Activated naive CD8-positive, alpha-beta T cell treated with anti-CD3 and anti-CD28 coated beads, Interleukin-2, amount 50 U/mL, for 16 hours (primary cell): ENCODE measurements at places on chromosomes 12 and 14.

DNA sequence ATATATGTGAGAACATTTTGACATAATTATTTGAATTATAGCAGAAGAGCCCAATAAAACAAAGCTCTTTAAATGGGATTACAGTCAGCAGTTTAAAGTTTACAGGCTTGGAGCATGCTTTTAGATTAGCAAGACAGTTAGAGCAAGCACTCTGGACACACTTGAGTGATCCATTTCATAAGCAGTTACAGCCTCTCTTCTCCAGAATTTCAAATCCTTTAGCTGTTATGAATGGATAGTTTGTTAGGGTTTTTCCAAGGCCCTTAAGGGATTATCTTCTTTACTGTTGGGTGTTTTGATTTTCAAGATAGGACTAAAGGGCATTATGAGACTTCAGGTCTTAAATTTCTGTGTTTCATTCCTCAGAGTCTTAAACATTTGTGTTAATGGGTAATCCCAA lies 36.3 kb downstream of the BEST3 start:
- no peak for DNase-seq

- no peak for DNase-seq
Measured at GRCh38 chr12:67790660-67791059, 142.1 kb downstream of the DYRK2 start.

DNA sequence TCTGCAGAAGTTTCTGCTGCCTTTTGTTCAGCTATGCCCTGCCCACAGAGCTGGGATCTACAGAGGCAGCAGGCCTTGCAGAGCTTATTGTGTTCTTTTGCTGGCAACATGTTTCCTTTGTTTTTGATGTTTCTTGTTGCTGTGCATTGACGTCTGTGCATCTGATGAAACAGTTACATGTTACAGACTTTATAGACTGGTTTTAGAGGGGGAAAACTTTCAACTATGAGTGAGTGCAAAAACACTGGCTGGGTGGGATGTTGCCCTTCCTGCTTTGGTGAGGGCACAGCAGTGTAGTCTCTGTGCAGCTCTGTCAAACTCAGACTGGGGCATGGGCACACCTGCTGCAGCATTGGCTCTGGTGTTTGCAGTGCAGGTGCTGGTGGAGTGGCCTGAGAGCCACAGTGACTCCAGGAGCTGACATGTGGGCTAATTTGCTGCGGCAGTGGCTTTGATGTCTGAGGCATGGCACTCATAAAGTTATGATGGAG lies 26.9 kb downstream of the CLEC6A start:
- no peak for DNase-seq

DNA sequence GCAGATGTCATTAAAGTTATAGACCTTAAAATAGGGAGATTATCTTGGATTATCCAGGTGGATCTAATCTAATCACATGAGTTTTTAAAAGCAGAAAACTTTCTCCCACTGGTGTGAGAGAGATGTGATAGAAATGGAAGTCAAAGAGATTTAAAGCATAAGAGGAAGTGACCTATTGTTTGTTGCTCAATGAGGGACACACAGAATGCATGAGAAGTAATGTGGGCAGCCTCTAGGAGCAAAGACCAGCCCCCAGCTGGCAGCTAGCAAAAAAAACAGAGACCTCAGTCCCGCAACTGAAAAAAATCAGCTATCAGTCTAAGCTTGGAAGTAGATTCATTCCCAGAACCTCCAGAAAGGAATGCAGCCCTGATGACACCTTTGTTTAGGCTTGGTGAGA lies 24.6 kb upstream of the ANP32D start:
- no peak for DNase-seq

DNA sequence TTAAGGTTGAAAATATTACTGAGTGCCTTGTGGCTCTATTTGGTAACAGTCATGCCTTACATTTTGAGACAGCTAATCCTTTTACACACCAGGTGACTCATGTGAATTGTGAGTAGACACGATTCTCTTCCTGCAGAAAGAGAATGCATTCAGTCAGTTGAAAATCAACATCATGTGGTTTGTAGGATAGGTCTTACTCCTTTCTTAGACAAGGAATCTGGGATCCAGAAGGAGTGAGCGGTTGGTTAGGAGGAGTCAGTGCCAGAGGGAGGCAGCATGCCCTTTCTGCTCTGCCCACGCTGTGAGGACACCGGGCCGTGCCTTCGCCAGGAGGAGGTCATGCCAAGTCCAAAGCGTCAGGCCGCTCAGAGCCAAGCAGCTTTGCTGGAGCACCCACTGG lies 47.6 kb downstream of the TRAF3 start:
- DNase-seq: no peak

DNA sequence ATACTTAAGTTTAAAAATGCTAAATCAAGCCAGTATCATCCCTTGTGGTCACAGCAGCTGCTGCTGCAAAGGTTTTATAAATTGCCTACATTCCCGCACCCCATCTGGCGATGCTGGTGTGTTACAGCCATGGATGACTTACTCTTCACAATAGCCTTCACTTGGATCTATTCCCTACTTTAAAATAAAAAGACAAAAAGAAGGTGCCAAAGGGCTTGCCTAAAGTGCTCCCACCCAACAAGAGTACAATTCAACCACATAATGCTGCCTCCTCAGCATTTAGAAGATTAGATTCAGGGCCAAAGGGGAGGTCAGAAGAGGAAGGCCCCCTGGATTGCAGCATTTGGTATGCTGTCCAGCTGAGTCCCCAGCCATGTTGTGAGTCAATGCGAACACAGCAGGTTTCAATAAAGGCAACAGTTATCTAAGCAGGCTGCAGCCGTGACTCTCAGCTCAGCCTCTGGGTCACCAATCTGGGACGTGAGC lies 176.1 kb downstream of the DAD1 start:
- no peak for DNase-seq

- DNase-seq: no peak
Measured at GRCh38 chr12:13220838-13221237, 24.3 kb downstream of the EMP1 start.

GRCh38 chr12:41980390-41980789 lies 164.3 kb downstream of the GXYLT1 start:
- no peak for DNase-seq

GRCh38 chr14:20180486-20180885 lies 10.2 kb upstream of the OR11G2 start:
- DNase-seq: no peak

- no peak for DNase-seq
Measured at GRCh38 chr14:54622192-54622958, 55.4 kb downstream of the SAMD4A start.
